ENCODE measurements at places on chromosomes 1 and 21. TPM values are rescaled to one million over a fixed set of nuclear protein-coding genes. Genes with fewer than 3 reads are reported as not detected.

The PLXNA2 gene
- total RNA-seq, result 46.4 TPM

The MRPL9 gene
- 112 TPM for total RNA-seq

The EXO1 gene
- 4.8 TPM for total RNA-seq

The GBP6 gene
- not detected for total RNA-seq

The UBE2U gene
- 0.20 TPM for total RNA-seq

The IFNLR1 gene
- total RNA-seq, result under 0.01 TPM

The TRIM17 gene
- not detected for total RNA-seq

The SYT14 gene
- under 0.01 TPM for total RNA-seq

The VN1R5 gene
- not detected for total RNA-seq

The TLCD4 gene
- total RNA-seq, result under 0.01 TPM

The CD1B gene
- not detected for total RNA-seq

The B4GALT3 gene
- total RNA-seq, result 26.8 TPM

The AK5 gene
- total RNA-seq, result 21.2 TPM

The OLFML2B gene
- 0.22 TPM for total RNA-seq

The GFI1 gene
- not detected for total RNA-seq

The ADIPOR1 gene
- 62.1 TPM for total RNA-seq

The TRIM58 gene
- under 0.01 TPM for total RNA-seq

The C4BPB gene
- total RNA-seq, result not detected

The CASQ1 gene
- not detected for total RNA-seq

The PLD5 gene
- not detected for total RNA-seq

The PHTF1 gene
- total RNA-seq, result 34.7 TPM

The LYPD8 gene
- total RNA-seq, result not detected

The CRYZL1 gene
- 18.7 TPM for total RNA-seq

The LCE1C gene
- total RNA-seq, result not detected

The CLEC20A gene
- not detected for total RNA-seq

The ZZZ3 gene
- 79.6 TPM for total RNA-seq

The ZYG11A gene
- under 0.01 TPM for total RNA-seq

The NPR1 gene
- 5.9 TPM for total RNA-seq

The KPRP gene
- total RNA-seq, result not detected

The LCE1E gene
- not detected for total RNA-seq

The SLC45A3 gene
- 20.3 TPM for total RNA-seq

The NCF2 gene
- under 0.01 TPM for total RNA-seq

The RNF186 gene
- not detected for total RNA-seq

The IVL gene
- total RNA-seq, result not detected

The CSRP1 gene
- 71.6 TPM for total RNA-seq

The COPA gene
- 209 TPM for total RNA-seq

The KCNJ9 gene
- total RNA-seq, result not detected

The SLC44A3 gene
- total RNA-seq, result 2.0 TPM

The LCE3E gene
- not detected for total RNA-seq

The RBBP5 gene
- 10.9 TPM for total RNA-seq

The FBXO42 gene
- total RNA-seq, result 6.3 TPM
